ENCODE measurements at places on chromosomes 4 and X.

- DNase-seq = no peak
Observed at GRCh38 chr4:126004941-126005340, 690.2 kb downstream of the FAT4 start.

DNA sequence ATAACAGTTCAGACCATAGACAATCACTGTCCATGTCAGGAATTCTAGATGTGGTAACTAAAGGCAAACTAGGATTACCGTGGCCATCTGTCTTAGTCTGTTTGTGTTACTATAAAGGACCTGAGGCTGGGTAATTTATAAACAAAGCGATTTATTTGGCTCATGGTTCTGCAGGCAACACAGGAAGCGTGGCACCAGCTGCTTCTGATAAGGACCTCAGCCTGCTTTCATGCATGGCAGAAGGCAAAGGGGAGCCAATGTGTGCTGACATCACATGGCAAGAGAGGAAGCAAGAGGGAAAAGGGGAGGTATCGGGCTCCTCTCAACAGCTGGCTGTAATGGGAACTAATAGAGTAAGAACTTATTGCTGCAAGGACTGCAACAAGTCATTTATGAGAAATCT, 376.7 kb downstream of the GPM6A start:
- DNase-seq = no peak

DNA sequence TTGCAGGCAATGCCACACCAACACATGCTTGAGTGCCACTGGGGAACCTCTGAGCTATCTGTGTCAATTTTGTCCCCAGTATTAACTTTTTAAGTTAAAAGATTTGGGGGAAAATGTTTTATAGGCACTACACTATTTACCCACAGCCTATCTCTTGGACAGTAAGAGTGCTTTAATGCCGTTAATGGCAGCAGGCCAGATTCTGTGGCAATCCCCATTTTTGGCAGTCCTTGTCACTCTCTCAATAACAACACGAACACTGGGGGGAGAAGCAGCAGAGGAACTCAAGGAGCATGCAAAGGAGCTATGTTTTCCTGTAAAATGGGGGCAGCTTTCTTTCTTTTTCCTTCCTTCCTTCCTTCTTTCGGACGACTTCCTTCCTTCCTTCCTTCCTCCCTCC, 168.6 kb downstream of the NSUN7 start:
- DNase-seq = peak; percentile 87

GRCh38 chrX:56314334-56314733, 82.2 kb downstream of the KLF8 start:
- no peak for DNase-seq

DNA sequence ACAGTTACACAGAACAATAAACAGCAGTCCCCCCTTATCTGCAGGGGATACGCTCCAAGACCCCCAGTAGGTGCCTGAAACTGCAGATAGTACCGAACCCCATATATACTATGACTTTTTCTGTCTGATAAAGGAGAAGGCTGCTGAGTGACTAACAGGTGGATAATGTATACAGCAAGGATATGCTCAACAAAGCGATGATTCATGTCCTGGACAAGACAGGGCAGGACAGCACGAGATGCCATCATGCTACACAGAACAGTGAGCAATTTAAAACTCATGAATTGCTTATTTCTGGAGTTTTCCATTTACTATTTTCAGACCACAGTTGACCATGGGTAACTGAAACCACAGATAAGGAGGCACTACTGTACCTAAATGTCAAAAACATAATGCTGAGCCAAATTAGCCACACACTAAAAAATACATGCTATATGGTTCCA, 76.1 kb downstream of the MANBA start:
- no peak for DNase-seq

DNA sequence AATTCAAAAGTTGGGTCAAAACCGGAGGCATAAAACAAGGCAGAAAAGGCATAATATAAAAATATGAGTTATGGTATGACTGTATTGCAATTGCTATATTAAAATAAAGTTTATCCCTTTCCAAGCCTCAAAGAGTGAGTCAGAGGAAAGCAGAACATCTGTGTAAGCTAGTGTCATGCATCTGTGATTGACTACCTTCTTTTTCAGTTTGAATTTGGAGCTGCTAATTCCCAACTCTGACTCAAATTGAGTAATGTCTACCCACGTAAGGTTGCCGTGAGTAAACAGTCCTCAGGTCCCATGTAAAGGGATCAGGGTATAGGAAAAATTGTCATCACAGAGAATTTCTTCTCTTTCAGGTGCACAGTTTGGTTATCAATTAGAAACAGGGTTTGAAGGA, 6.5 kb upstream of the SLITRK4 start:
- no peak for DNase-seq

GRCh38 chr4:38092701-38093100, 132.5 kb downstream of the PTTG2 start:
- DNase-seq = no peak

- no peak for DNase-seq
Observed at GRCh38 chr4:183716302-183716701, 57.2 kb downstream of the TRAPPC11 start.

GRCh38 chr4:81786063-81786763, 314.5 kb upstream of the RASGEF1B start:
- DNase-seq = no peak

DNA sequence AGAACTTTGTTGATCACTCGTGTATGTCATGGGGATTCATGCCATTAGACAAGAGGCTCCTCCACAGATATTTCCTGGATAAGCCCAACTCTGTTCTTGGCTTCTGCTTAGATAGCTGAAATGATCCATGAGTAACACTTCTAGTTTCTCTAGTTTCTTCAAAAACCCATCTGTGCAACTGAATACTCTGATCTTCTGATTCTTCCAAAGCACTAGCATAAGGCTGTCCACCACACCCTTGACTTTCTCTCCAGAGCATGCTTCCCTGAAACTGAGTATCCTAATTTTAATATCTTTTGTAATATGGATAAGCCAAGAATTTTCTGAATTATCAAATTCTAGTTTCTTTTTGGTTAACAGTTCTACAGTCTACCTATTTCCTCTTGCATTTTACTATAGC, 118.6 kb upstream of the TAPT1 start:
- DNase-seq = no peak

Measured in coronary artery (tissue), 2 donors.